ENCODE measurements at places on chromosomes 7 and 10. TPM values are rescaled to one million over a fixed set of nuclear protein-coding genes. Genes with fewer than 3 reads are reported as not detected.

GRCh38 chr7:4119848-4120247 is 562.2 kb upstream of the FOXK1 start:
- DNase-seq, result no peak

DNA sequence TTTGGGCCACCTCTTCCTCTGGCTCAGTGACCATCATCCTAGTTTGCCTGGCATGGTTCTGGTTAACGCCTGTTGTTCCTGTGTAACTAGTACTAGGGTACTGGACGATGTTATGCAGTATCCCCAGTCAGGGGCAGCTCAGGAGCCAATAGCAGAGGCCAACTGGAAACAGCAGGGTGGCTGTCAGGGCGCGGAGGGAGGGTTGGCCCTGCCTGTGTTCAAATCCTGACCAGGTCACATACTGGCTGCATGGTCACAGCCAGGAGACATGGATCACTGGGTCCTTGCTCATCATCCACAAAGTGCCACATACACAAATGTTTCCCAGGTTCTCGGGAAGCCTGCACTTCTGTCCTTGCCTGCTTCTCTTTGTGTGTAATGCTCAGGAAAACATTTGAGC is 12.3 kb upstream of the RBP3 start:
- no peak for DNase-seq

- DNase-seq, result no peak
These were observed 2.4 kb downstream of the TRA2A start for GRCh38 chr7:23529262-23529859.

DNA sequence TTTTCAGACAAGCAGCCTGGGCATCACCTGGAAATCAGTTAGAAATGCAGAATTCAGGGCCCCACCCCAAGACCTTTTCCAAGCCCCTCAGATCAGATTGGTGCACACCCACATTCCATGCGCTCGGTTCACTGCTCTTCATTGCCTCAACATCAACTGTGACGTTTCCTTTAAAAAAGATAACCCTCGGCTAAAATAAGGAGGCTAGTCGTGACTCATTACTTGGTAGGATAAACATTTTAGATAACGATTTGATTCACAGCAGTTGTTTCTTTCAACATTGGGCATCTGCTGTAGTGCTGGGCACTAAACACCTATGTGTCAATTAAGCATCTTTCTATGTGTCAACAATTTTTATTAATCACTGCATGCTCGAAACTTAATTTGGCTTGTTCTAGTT is 191.1 kb upstream of the LRGUK start:
- DNase-seq, result no peak

- DNase-seq, result no peak
These were observed 2.8 kb downstream of the EBF3 start for GRCh38 chr10:129961157-129961701.

DNA sequence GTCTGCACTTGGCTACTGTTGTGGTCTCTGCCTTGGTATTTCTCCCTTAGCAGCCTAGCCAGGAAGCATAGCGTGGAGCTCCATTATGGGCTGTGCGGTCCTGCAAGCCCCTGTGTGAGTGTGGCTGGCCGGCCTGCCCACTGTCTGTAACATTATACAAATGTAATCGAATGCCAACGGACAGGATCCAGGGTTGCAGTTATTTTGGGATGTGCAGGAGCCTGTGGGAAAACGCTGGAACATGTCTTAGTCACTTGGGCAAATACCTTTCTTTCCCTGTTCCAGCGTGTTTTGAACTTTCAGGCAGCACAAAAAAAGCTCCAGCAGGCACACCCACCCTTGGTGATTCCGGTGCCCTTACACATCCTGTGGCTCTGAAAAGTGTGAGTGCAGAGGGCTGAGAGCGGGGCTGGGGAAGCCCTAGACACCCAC is 29.5 kb downstream of the BAG3 start:
- no peak for DNase-seq

DNA sequence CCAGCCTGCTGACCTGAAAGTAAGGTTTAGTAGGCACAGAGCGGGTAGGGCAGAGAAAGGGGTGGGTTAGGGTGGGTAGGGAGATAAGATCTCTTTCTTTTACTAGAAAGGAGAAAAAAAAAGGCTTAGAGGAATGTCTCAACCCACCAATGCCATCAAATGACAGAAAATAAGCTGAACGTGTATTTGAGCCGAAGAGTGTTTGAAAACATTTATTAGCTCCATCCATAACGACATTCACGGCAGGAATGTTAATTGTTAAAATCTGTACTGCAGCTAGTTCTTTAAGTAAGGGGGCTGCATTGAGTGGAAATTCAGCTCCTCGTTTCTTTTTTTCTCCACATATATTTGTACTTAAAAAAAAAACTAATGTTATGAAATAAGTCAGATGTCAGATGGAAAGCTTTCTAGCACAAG is 63.7 kb upstream of the ARID5B start:
- peak; percentile 13 for DNase-seq

DNA sequence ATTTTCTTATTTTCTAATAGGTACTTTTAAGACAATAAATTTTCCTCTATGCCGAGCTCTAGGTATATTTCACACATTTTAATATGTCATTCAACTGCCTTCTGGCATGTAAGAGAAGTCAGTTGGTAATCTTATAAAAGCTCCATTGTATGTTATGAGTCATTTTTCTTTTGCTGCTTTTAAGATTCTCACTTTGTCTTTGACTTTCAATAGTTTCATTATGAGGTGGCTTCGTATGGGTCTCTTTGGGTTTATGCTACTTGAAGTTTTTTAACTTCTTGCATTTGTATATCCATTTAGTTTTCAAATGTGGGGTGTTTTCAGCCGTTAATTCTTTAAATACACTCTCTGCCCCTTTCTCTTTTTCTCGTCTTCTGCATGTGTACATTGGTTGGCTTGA is 80.5 kb downstream of the ABCA13 start:
- DNase-seq, result no peak

DNA sequence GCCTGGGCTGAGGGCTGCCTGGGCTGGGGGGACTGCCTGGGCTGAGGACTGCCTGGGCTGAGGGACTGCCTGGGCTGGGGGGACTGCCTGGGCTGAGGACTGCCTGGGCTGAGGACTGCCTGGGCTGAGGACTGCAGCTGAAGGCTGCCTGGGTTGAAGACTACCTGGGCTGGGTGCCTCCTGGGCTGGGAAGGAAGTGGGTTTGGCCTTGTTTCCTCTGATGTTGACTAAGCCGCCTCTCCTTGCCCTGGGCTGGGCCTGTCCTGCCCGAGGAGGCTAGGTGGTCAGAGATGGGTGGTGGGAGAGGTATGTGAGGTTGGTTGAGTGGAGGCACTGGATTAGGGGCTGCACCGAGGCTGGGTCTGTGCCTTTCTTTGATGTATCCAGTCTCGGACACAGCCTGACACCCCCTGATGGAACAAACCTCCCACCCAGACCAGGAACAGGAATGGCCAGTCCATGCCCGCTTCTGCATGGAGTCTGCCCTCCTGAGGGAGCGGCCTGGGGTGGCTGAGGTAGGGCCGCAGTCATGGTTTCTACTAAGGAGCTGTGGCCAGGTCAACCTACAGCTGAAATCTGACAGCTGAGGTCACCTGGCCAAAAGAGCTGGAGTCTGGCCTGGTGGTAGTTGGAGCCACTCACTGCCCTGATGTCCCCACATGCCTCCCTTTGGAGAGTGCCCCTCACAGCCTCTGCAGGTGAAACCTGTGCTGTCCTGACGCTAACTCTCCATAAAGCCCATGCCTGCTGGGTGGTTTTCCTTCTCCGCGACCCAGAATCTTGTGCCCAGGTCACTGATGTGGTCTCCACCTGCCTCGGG is 22.3 kb downstream of the SCART1 start:
- no peak for DNase-seq

DNA sequence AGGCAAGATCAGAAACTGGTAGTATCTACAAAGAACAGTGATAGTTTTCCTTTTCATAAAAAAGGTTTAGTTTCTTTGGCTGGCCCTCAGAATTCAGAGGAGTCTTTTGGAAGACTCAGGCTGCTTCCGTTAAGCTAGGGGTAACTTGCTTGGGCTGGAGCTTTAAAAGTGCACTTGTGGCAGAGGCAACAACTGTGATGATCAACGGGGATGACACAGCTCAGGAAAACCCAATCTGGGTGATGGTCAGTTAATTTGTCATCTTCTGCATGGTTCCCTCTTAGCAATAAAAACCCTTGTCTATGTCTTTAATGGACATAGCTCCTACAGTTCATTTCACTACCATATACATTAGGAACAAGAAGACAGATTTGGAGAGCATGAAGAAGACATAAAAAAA is 46.7 kb downstream of the SGMS1 start:
- no peak for DNase-seq

GRCh38 chr7:47333959-47334358 is 248.0 kb downstream of the TNS3 start:
- DNase-seq, result no peak

GRCh38 chr10:110358278-110358677 is 53.6 kb upstream of the SMNDC1 start:
- DNase-seq, result no peak

DNA sequence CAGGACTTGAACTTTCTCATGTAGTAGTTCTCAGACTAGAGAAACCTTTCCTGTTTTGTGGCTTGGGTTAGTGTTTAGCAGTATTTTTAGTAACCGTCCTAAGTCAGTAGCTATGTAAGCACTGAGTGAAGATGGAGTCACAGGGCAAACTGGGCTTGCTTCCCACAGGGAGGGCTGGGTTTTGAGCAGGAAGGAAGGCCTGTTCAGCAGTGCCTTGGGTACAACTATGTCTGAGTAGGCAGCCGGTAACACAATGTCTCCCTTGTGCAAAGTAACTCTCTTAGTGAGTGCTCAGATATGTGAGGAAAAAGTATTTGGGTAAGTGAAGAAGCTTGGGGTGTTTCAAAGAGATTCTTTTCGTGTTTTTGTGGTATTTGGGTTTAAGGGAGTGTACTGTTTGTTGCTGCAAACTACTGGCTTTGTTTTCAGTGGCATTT is 96.4 kb downstream of the CCSER2 start:
- DNase-seq, result peak; percentile 71

DNA sequence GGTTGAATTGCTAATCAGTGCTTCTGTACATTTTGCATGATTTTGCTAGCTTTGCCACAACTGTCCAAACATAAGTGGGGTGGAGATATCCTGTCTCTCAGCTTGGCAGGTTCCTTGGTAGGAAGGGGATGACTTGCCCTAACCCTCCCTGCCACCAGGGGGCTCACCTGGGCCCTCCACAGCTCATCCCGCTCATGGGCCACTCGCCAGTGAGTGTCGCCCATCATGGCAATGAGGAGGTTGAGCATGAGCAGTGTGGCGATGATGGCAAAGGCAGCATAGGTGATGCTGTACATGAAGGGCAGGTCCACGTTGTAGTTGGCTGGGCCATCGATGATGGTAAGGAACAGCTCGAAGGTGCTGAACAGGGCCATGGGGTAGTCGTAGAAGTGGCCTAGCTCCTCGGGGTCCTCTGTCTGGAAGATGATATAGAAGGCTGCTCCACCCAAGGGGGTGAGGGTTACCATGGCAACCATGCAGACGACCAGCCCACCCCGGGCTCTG is 12.2 kb downstream of the TRPV6 start:
- DNase-seq, result no peak

DNA sequence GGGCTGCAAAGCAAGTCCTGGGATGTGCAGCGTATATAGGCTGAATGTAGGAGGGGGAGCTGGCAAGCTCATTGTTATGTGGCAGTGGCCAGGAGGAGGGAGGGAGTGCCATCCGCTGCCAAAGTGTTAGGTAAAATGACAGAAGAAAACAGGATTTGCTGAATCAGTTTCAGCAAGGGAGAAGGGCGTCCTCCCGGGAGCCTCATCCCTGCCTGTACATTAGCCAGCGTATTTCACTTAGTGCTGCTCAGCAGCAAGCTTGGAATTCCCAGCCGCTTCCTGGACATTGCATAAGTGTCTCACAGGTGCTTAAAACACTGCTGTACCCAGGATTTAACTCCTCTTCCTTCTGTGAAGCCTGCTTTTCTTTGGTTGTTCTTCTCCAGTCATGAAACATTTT is 2.5 kb downstream of the NIPSNAP2 start:
- no peak for DNase-seq

GRCh38 chr10:7218968-7219367 is 191.9 kb downstream of the SFMBT2 start:
- no peak for DNase-seq

DNA sequence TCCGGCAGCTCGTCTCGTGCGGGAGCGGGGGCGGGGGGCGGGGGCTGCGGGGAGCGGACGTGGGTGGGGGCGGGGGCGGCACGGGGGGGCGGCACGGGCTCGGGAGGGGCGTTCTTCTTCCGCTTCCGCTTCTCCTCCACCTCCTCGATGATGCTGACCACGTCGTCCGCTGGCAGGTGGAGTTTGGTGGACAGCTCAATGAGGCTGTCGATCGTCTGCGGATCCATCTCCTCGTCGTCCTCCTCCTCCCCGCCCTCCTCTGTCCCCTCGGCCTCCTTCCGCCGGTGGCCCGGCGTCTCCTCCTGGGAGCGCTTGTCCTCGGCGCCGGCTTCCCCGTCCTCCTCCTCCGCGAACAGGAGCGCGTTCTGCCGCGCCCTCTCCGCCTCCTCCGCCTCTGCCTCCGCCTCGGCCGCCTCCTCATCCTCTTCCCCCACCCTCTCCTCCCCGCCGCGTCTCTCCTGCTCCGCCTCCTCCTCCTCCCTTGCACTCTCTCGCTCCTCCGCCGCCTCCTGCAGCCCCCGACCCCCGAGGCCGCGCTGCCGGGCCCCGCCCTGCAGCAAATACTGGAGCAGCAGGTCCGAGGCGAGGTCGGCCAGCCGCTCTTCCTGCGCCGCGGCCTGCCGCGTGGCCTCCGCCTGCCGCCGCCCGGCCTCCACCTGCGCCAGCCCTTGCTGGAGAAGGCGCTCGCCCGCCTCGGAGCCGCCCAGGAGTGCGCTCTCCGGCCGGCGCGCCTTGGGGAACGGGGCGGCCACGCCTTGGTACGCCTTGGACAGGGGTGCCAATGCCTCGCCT is 1.9 kb downstream of the VGF start:
- DNase-seq, result peak; percentile 80

- peak; percentile 63 for DNase-seq
These were observed 16.8 kb upstream of the DLG5 start for GRCh38 chr10:77943121-77943901.

DNA sequence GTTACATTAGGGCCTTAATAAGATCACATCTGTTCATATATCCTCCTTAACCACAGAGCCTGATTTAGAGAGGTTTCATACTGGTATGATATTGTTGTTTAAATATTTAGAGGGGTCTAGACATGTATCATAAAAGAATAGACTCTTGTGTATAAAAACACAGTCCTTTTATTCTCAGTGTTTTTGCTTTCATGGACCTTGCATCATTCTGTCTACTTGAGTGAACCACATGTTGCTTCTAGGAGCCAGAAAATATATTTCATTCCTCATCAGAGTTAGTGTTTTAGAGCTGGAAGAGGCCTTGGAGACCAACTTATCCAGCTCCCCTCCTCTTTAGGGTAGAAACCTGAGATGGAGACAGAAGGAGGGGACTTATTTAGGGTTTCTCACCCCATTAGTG is 312.8 kb downstream of the LRMDA start:
- DNase-seq, result no peak

GRCh38 chr7:99720800-99721595 is 14.0 kb downstream of the CYP3A7 start:
- DNase-seq, result no peak

ABCC2 gene
- polyA plus RNA-seq, result not detected

FGFR2 gene
- 88.5 TPM for polyA plus RNA-seq

CTAGE8 gene
- polyA plus RNA-seq, result 0.24 TPM

ACTR3C gene
- polyA plus RNA-seq, result 3.0 TPM

WEE2 gene
- polyA plus RNA-seq, result not detected

PTF1A gene
- polyA plus RNA-seq, result not detected

CTNNA3 gene
- polyA plus RNA-seq, result 3.8 TPM

HOXA2 gene
- polyA plus RNA-seq, result not detected

EVX1 gene
- 0.27 TPM for polyA plus RNA-seq

EBLN1 gene
- polyA plus RNA-seq, result not detected

DNAH11 gene
- polyA plus RNA-seq, result not detected

PLAC9 gene
- 6.4 TPM for polyA plus RNA-seq

TAF6 gene
- 124 TPM for polyA plus RNA-seq

CNPY1 gene
- 0.97 TPM for polyA plus RNA-seq

DDC gene
- polyA plus RNA-seq, result 450 TPM

FAM237B gene
- not detected for polyA plus RNA-seq

All from brain (organoid and tissue), 16 donors.